ENCODE measurements at places on chromosomes 4 and X. TPM values are rescaled to one million over a fixed set of nuclear protein-coding genes. Genes with fewer than 3 reads are reported as not detected.

GIMD1 gene
- total RNA-seq, result not detected

ARHGAP10 gene
- total RNA-seq, result 66.6 TPM

DNA sequence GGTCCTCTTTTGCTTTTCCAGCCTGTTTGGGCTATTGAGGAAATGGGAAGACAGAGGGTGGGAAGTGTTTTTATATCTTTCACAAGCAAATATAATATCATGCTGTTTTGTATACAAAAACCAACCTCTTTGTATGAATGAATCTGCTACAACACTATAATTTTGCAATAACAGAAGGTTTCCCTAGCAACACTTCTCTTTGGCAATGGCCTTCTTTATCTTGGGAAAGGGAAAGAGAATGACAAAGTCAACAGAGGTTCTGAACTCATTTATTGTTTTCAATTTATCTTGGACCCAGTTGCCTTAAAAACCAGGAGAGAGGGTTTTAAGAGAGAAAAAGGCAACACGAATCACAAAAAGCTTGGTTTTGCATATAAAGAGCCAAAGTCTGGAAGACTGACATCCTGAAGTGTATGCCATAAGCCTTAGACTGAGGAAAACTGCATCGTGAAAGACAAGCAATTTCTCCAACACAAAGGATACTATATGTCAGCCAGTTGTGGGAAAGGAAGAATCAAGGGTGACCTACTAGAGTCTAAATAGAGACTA, 121.8 kb upstream of the FAM241A start:
- no peak for DNase-seq

DNA sequence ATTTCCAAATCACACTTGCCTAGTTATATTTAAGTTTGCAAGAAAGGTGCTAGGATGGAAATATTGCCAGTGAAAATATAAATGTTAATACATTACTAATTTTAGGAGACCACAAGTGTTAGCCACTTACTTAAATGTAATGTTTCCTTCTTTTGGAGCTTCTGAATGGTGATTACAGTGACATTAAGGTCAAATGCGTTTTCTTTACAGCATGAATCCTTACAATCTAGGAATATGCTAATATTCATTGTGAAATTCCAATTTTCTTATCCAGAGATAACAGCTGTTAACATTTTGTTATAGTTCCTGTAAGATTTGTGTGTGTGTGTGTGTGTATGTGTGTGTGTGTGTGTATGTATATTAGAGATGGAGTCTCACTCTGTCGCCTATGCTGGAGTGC, 70.2 kb upstream of the NUDT6 start:
- DNase-seq, result no peak

GRCh38 chr4:98627531-98628257, 30.7 kb downstream of the TSPAN5 start:
- DNase-seq, result no peak

DNA sequence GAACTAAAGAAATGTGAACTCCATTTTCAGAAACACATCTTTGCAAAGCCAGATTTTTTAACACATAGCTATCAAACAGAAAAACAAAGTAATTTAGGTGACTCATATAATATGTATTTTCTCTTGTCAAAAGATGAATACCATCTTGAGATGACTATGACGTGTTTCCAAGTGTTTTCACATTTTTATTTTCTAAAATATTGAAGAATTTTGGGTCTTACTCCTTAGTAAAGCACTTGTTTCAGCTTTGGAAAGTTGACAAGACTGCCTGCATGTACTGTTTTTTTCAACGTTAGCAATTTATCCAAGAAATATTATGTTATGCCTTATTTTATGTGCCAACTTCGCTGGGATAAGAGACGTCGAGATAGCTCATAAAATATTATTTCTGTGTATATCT, 733.9 kb upstream of the EPHA5 start:
- DNase-seq, result no peak

DNA sequence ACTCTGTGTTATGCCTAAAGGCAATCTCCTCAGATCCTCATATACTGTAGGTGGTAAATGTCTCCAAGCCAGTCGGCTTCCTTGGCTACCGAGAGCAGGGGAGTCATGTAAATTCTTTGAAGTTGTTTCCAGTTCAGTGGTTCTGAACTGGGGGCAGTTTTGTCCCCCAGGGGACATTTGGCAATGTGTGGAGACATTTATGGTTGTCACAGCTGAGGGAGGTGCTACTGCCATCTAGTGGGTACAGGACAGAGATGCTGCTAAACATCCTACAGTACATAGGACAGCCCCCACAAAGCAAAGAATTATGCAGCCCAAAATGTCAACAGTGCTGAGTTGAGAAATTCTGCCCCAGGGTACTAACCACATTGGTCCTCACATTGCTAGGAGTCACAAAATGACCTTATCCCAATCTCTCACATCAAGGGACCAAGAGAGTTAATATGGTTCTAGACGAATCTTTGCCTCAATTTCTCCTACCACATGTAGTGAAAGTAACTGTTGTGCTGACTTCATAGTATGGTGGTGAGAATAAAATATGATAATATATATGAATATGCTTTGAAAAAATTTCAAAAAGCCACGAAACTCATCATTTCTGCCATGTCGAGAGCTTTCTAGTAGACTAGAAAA, 104.4 kb upstream of the ARHGAP24 start:
- peak; percentile 55 for DNase-seq

DNA sequence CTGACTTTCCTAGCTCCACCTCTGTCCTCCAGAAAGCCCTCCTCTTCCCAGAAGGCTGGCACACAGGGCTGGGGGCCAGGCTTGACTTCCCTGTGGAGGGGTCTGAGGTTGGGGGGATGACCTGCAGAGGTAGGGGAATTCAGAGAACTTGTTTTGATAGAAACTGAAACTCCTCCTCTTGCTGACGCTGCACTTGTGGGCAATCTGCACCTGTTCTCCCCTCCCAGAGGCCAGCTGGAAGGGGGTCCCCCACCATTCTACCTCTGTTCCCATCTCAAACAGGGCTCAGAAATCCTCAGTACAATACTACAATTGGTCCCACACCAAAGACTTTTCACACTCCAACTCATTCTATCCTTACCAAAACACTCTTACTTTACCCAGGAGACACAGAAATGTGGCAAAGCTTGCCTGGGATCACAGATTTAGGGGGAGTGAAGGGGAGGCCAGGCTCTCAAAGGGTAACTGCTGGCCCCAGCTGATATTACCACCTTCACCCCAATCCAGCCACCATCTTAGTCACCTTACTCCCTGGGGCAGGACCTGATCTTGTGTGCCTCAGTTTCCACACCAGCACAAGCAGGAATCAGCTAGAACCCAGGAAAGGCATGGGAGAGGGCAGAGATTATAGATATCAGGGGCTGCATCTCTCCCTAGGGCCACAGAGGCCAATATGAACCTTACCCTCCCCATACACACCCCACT, 18.5 kb downstream of the OTUD5 start:
- no peak for DNase-seq

DNA sequence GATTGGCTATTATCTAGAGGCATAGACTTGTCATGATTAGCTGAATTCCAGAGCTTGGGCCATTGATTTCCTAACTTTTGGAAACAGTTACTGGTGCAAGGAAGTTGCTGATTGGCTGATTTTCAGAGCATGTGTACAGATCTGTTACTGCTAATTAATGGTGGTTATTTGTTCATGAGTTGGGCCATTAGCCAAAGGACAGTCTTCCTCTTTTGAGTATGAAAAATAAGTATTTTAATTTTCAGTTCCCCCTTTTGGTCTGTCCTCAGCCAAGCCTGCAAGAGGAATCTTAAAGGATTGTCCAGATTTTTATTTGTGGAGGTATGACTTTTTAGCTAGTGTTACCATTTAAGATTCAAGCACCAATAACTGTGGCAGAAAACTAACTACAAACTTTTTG, 7.0 kb upstream of the DSPP start:
- no peak for DNase-seq

- no peak for DNase-seq
Measured at GRCh38 chr4:56681158-56681852, at the start of gene HOPX. Gene HOPX (minus strand): TSS chr4:56681296. CDS start chr4:56657816, 23,480 bp downstream.

- DNase-seq, result no peak
Measured at GRCh38 chrX:19639056-19639455, 123.7 kb upstream of the MAP3K15 start.
